ENCODE measurements at places on chromosomes 1 and 21. TPM values are rescaled to one million over a fixed set of nuclear protein-coding genes. Genes with fewer than 3 reads are reported as not detected.

DNA sequence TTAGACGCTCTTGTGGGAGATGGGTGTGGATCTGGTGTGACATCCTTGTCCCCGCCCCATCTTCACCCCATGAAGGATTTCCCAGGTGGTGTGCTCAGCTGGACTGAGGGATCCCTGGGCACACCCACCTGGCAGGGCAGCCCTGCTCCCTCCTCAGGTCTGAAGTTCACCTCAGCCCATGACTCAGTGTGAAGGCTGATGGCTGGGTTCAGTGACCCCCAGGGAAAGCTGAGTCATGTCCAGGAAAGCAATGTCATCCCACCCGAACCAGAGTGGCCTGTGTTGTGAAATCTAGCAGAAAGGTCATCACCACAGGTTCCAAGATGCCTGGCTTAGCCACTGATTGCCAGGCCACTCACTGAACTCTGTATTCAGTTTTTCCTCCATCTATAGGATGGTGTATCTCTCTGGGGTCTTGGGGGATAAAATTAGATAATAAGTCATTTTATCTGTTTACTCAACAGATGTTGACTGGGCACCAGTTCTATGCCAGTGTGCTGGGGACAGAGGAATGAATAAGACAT is 97.7 kb upstream of the JUN start:
- DNase-seq, result no peak

DNA sequence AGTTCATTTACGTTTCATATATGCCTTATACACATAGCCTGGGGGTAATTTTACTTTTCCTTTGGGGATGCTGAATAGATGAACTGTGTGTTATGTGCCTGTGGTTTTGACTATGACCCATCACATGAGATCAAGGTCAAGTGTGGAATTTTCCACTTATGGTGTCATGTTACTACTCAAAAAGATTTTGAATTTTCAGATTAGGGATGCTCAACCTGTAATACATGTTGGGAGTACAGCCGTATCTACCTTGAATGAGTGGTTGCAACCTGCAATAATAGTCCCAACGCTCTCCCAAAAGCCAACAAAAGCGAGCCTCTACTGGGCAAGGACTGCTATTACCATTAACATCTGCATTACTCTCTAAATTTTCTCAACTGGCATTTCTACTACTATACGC is 68.5 kb upstream of the SDC3 start:
- DNase-seq, result no peak

GRCh38 chr1:205272536-205272935 is 44.8 kb downstream of the TMCC2 start:
- DNase-seq, result no peak

GRCh38 chr21:36124395-36124794 is 10.5 kb upstream of the CBR3 start:
- no peak for DNase-seq

- DNase-seq, result no peak
Observed at GRCh38 chr1:215007880-215008279, 74.7 kb upstream of the KCNK2 start.

DNA sequence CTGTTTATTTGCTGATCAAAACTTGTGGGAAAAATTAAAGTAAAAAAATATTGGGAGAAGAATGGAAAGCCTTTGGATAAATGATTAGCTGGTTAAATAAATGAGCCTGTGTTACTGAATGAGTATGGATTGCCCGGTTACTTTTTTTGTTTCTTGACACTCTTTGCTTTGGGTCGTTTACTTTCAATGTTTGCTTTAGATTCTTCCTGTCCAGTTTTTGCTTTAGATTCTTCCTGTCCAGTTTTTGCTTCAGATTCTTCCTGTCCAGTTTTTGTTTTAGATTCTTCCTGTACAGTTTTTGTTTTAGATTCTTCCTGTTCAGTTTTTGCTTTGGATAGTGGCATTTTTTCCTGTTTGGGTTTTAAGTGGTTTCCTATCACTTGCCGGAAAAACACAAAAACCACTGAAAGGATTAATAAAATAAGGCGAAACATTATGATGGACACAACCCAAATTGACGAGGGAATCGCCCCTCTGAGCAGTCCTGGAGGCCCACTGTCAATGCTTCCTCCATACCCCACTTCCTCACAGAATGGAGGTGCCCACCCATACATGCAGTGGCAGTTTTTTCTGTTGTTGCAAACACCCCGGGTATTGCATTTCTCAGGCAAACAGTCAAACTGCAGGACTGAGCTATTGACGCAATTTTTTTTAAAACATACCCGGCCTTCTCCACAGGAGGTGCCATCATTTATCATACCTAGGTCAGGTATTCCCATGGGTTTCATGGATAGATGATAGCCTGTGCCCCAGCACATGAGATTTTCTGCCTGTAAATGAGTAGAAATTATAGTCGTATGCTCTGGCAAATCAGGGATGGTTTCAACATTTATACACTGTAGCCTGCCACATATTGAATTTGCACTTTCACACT is 2.3 kb downstream of the ADAM30 start:
- no peak for DNase-seq

PROX1 gene
- total RNA-seq, result 0.13 TPM

GRCh38 chr1:181909010-181909409 is 152.5 kb downstream of the ZNF648 start:
- DNase-seq, result no peak

XCL2 gene
- 2.1 TPM for total RNA-seq

- DNase-seq, result no peak
Observed at GRCh38 chr1:150552128-150552910, 3.1 kb downstream of the ADAMTSL4 start.

DNA sequence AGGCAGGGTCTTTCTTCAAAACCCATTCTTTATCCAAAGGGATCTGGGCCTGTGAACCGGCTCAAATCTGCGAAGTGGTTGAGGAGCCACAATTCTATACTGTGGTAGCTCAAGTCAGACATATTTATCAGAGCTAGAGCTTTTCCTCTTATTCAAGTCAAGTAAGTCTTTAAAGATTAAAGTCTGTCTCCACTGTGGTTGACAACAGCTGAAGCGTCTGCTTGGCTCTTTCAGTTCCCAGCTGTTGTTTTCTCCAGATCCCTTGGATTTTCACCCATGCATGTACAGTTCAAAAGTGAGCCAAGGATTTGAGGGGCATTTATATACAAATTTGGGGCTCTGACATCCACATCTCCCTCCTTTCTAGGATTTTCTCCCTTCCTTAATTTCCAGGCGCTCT is 66.9 kb downstream of the C1orf185 start:
- DNase-seq, result no peak

- DNase-seq, result no peak
Observed at GRCh38 chr1:21396516-21396915, 43.4 kb upstream of the NBPF3 start.

- DNase-seq, result peak; percentile 8
Observed at GRCh38 chr21:45363921-45364467, 41.0 kb upstream of the COL18A1 start.

S100A7A gene
- not detected for total RNA-seq

UBXN10 gene
- total RNA-seq, result not detected

DNA sequence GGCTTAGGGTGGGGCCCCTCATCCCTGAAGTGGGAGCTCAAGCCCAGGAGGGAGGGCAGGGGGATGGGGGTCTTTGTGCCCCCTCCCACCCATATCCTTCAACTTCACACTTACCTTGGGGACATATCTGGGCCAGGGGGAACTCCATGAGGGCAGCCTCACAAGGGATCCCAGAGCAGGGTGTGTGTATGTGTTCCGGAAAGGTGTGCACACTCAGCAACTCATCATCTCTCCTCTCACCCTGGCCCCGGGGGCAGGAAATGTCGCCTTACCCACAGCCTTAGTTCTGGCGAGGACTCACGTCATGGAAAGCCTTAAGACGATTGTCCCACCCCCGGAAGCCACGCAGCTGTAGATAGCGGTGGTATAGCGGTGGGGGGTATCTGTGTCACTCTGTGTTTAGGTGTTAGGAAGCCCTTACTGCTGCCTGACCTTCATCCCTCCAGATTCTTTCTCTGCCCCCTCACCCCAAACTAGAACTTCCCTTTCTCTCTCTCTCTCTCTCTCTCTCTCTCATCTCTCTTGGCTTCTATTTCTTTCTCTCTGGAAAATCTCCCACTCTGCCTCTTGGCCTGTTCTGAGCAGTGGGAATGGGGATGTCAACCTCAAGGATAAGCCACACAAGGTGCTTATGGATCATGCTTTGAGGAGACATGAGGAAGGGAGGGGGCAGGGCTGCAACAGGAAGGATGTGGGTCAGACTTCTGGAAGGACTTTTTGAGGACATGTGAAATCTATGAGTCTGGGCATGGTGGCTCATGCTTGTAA is at the start of gene SH2D2A:
Gene SH2D2A (minus strand): TSS at position 288 of the 768 bp plus-strand sequence. CDS start 140 bp downstream, at position 148.
- peak; percentile 71 for DNase-seq

DNA sequence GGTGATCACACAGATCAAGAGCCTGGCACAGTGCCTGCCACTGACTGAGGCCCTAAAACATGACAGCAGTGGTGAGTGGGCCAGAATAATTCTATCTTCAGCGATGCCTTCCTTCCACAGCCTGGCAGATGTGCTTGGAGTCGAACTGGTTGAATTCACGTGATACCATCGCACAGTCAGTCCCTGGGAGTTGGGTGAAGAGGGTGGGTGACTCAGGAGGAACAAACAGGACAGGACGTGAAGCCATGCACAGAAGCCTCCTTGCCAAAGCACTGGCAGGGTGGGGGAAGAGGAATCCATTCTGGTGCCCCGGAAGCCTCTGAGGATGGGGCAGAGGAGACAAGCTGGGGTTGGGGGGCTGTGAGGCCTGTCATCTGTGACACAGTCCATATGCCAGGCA is 80.3 kb upstream of the WNT4 start:
- DNase-seq, result no peak

DNA sequence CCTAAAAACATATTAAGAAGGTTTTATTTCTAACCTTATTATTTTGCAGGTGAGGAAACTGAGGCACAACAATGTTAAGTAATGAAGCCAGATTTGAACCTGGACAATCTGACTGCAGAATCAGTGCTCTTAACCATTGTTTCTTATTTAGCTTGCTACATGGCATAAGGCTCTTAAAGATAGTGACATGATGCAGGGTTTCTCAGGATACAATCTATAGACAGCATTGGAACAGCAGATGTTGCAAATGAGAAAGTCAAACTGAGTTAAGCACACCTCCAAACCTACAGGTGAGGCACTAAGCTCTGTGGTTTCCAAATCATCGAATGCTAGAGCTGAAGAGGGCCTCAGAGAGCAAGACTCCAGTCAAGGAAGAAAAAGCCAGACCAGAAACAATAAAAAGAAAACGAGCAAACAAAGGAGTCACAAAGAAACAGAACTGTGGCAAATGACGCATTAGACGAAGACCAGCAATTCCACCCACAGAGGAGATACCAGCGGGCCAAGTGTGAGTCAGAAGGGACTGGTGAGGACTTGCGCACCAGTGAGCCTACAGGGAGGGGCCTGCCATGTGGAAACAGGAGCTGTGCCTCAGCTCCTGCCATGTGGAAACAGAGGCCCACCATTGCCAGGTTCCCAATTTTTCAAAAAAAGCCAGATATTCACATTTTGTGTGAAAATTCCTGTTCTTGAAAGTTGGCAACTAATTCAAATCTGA is 14.4 kb downstream of the CD58 start:
- peak; percentile 96 for DNase-seq

KCNT2 gene
- not detected for total RNA-seq

DNA sequence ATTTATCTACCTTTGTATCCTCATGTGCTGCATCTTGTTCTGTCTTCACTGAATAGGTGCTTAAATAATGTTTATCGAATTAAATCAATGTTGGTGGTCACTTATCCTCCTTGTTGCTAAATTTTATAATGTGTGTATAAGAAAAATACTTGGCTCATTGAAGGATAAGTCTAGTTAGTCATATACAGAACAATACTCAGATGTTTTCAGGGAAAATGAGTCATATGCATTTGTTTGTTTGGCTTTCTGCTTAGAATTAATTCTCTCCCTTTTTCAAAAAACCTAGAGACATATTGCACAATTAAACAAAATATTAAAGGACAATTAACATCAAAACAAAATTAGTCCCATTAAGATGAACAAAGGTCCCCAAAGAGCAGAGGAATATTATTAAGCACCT is 89.0 kb downstream of the UBE2U start:
- no peak for DNase-seq

GRCh38 chr1:53043271-53043670 is 18.7 kb upstream of the PODN start:
- no peak for DNase-seq

SPRR5 gene
- total RNA-seq, result not detected

GRCh38 chr21:26147535-26147934 is 23.0 kb downstream of the APP start:
- DNase-seq, result no peak

- no peak for DNase-seq
Observed at GRCh38 chr1:12172042-12172851, 5.5 kb downstream of the TNFRSF1B start.

ATP1A2 gene
- not detected for total RNA-seq

ORC1 gene
- 24.5 TPM for total RNA-seq

DNA sequence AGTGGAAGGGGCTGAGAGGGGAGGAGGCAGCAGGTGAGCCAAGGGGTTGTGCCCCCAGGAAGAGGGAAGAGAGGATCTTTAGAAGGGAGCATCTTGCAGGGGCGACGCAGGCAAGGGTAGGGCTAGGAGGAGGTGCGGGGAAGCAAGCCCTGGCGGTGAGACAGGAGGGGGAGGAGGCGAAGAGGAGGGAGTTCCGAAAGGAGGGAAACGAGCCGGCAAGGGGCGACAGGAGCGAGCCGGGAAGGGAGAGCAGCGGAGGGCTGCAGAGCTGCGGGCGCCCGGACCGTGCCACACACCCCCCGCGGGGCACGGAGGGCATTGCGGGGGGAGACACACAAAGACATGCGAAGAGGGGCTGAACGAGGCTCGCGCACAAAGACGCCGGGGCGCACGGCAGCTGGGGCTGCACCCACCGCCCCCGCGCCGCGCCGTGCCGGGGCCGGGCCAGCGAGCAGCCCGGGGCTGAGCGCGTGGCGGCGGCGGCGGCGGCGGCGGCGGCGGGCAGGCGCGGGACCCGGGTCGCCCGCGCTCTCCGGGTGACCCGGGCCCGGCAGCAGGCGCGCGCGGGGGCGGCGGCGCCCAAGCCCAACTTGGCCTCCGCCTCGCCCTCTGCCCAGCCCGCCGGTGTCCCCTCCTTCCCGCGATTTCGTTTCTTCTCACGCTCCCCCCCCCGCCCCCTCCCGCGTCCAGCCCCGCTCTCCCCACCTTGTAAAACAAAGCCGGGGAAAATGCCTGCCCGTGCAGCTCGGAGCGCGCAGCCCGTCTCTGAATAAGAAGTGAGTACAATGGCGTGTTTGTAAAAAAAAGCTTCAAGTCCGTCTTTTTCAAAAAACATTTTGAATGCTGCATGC is at the start of gene KCNK2:
Gene KCNK2 (plus strand): TSS at position 206 of the 851 bp plus-strand sequence. CDS start 649 bp downstream, outside the sequence.
- DNase-seq, result no peak

- DNase-seq, result no peak
Observed at GRCh38 chr21:42125571-42126544, 54.7 kb downstream of the UMODL1 start.

KCNJ9 gene
- total RNA-seq, result not detected

DNA sequence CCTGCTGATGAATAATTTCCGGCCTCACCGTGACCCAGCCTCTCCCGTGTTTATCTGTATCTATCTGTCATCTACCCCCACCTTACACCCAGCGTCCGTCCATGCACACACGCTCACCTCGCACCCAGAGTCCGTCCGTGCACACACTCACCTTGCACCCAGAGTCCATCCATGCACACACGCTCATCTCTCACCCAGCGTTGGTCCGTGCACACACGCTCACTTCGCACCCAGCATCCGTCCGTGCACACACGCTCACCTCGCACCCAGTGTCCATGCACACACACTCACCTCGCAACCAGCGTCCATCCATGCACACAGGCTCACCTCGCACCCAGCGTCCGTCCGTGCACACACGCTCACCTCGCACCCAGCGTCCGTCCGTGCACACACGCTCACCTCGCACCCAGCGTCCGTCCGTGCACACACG is 25.0 kb upstream of the COL18A1 start:
- DNase-seq, result no peak

PSRC1 gene
- 6.1 TPM for total RNA-seq

CFHR5 gene
- not detected for total RNA-seq
